Inflammatory macrophage (primary cell): ENCODE measurements at places on chromosomes 4 and X.

DNA sequence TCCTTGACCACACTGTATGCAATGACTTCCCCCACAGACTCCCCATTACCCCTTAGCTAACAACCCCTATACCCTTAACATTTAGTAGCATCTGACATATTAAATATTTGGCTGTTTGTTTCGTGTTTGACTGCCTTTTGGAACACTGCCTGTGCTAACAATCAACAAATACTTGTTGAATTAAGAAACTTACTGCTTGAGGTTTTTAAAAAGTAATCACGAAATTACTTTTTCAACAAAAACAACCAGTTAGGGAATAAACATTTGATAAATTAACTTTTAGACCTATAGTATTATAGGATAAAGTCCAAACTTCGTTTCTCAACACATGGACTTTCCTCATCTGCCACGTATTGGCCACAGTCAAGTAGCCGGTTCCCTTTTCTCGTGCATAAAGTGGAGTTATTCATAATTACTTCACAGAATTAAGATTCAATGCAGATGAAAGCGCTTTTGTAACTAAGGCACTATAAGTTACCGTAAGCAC, 555 bp upstream of the ELMOD2 start:
- DNase-seq, result no peak

- peak; percentile 13 for DNase-seq
These were observed 66.7 kb upstream of the DHX15 start for GRCh38 chr4:24650849-24651640.

- DNase-seq, result peak; percentile 84
These were observed 127.9 kb downstream of the KLHL8 start for GRCh38 chr4:87092389-87093141.

GRCh38 chrX:34467437-34467836, 189.6 kb downstream of the TMEM47 start:
- no peak for DNase-seq

- DNase-seq, result no peak
These were observed 11.6 kb downstream of the IRF2 start for GRCh38 chr4:184462724-184463123.

GRCh38 chrX:103384672-103385071, 8.3 kb downstream of the BEX3 start:
- DNase-seq, result no peak

DNA sequence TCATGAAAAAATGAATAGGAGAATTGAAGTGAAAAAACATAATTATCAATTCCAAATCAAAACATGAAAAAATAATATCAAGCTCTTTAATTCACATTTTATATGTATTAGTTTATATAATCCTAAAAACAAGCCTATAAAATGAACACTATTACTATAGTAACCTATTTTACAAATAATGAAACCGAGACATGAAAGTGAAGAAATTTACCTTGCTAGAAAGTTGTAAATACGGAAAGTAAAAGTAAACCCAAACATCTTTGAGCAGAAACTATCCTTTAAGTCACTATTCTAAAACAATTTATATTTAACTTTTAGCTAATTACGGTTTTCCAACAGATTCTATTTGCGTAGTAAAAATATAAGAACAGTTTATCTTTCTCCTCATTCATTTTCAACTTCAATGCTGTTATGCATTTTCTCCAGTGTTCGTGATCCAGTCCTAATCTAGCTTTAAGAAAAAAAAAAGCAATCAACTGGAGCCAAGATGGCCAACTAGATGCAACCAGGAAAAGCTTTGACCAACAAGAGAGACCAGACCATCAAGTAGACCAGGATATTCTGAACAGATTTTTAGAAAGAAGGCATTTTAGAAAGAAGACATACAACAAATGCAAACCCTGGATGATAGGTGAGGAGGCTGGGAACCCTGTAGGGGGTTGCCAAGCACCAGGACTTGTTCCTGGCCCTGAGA, 67.0 kb downstream of the DDX53 start:
- no peak for DNase-seq

DNA sequence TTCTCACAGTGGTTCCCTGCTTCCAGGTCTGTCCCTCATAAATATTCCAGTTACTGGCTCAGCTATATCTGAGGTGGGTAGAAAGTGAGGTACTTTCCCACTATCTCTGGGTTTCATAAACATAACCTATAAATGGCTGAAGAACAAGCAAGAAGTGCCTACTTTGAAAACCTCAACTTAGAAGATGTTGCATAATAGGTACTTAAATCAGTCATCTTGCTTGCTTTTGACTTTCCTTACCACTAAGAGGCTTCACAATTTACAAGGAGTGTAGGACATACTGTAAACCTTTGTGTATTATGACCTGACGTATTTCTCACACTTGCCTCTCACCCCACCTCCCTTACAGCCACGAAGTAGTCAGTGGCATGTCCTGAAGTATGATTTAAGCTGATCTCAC, 145.9 kb downstream of the PCDH19 start:
- DNase-seq, result no peak

DNA sequence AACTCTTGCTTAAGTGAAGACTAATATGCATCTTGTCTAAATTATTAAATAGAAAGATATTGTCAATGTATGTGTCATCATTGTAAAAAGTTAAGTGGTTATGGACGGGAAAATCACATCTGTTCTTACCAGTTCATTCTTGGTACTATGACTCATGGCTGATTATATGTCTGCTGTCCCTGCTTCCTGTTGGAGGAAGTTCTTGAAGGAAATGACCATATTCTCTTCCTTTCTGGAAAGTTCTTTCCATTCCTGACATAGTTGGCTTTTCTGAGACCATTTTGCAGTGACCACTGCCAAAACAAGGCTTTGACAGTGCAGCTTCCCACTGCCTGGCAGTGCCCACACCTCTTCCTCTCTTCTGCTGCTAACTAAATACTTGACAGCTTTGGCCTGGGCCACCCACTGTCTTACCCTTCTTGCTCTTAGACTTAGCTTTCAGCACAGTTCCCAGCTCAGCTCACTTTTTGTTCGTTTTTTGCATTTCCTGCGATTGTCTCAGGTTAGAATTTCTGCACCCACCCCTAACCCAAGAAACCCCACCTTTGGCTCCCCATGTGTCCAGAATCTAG, 13.2 kb upstream of the CLDN24 start:
- DNase-seq, result no peak

DNA sequence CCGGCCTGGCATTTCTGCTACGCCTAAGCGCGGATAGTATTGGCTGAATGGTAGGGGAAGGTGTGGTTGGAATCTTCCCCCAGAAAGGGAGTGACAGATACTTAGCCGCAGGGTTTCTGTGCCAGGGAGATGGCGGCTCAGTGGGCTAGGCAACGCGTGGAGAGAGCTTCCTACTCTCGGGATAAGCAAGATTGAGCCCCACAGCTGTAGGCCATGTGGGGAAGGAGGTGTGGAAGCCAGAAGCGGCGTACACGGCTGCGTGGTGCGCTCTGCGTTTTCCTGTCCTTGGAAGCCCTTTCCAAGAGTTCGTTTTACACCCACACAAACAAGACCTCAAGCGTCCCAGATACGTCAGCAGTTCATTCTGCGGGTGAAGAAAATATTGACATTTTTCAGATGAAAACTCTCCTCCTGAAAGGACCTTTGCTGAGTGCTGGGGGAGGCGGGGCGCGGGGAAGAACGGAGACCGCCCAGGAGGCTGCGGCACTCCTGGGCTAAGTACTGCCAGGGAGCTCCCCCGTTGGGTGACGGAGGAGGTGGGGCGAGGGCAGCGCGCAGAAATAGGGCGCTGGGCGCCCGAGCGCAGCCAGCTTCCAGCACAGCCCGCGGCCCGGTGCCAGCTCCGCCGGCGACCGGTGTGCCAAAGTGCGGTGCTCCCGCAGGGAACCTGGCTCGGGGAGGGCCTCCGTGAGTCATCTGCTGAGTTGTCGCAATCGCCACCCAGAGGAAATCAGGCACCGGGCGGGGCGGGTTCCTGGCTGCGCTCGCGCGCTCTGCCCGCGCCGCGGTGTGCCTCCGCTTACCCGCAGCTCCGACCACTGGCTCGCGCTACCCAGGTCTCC, at the start of gene GPAT3:
GPAT3 (plus strand) TSS at position 589 of the 842 bp plus-strand sequence. CDS start 515 bp downstream, outside the sequence.
- DNase-seq, result peak; percentile 78

- DNase-seq, result peak; percentile 54
These were observed 738.7 kb upstream of the NDST4 start for GRCh38 chr4:115851918-115852766.

GRCh38 chr4:19791422-19792123, 460.1 kb upstream of the SLIT2 start:
- DNase-seq, result no peak

GRCh38 chr4:37884855-37885487, 5.9 kb upstream of the TBC1D1 start:
- DNase-seq, result no peak

DNA sequence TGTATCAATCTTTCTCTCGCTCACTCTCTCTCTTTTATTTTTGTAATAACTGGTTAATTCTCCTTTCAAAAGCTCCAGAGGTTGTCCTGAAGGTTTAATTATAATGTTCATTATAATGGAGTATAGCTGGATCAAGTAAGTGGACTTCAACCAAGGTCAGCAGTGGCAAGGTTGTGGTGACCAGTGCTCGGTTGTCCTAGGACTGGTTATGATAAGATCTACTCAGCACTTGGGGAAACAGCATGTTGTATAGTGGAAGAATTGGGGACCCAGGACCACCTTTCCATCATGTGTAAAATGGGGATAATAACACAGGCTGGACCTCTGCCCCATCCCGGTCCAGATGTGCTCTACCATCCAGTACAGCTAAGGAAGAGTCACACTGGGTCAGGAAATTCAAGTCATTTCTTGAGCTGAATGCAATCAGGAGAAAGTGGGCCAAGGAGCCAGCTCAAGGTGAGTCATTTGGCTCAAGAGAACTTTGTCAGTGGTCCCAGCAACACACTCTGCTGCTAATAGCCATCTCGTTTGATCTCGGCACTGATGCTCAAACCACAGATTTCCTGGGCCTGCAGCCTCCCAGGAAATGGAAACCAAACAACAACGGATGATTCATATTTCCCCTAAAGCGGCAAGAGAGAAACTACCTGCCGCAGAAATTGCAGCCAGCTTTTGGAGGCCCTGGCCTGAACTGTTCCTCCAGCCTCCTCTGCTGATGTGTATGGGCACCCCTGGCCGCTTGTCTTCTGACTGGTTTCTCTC, 123.6 kb upstream of the RBPJ start:
- DNase-seq, result peak; percentile 14

DNA sequence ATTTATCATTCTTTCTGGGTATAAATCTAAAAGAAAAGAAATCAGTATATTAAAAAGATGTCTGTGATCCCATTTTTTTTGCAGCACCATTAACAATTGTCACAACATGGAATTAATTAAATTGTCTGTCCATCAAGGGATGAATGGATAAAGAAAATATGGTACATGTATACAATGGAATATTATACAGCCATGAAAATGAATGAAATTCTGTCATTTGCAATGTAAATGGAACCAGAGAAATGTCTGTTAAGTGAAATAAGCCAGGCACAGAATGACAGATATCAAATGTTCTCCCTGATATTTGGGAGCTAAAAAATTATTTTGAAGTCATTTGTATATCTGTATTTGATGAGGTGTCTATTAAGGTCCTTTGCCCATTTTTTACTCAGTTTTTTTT, 77.1 kb upstream of the NDST4 start:
- DNase-seq, result no peak

DNA sequence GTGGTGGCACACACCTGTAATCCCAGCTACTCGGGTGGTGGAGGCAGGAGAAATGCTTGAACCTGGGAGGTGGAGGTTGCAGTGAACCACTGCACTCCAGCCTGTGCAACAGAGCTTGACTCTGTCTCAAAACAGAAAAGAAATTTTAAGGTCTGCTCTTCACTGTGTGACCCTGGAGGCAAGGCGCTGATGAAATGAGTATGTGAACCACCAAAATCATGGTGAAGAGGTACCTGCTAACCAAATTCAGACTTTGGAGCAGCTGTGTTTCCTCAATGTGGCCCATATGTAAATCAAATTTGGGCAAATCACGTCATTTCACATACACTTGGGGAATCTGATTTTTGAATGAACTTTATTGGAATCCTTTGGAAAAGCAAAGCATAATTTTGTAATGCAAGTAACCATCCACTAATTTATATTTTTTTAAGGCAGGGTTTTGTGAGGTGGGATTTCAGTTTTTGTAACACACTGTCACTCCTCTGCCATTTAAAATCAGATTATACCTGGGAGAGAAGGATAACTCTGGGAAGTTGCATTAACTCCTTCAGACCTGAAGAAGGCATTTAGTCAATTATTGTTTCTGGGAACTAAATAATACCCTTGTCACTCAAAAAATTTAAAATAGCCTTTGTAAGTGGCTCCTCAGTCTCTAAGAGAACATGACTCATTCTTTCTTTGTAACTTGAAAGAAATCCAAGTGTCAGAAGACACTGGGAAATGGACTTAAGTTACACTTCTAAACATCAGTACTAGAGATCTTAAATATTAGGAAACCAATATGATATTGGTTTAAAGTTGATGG, 24.0 kb downstream of the DOCK11 start:
- no peak for DNase-seq

GRCh38 chr4:120725639-120726580, 196.6 kb downstream of the PRDM5 start:
- DNase-seq, result no peak

DNA sequence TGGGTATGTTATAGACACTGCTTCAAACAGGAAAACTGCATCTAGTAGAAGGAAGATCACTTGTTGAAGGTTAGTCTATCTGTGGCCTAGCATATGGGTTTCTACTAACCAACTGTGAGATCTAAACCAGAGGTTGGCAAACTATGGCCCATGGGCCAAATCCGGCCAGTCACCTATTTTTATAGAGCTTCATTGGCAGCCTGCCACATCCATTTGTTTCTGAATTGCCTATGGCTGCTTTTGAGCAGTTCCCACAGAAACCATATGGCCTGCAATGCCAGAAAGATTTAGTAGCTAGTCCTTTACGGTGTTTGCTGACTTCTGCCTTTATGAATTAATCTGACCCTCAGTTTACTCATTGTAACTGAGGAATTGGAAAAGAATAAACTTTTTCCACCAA, 71.1 kb downstream of the MID1 start:
- no peak for DNase-seq

- DNase-seq, result peak; percentile 43
These were observed at the start of gene HSPA4L for GRCh38 chr4:127782275-127783025. TSS of gene HSPA4L (plus strand) at chr4:127782322. CDS start at chr4:127782551, 229 bp downstream.

DNA sequence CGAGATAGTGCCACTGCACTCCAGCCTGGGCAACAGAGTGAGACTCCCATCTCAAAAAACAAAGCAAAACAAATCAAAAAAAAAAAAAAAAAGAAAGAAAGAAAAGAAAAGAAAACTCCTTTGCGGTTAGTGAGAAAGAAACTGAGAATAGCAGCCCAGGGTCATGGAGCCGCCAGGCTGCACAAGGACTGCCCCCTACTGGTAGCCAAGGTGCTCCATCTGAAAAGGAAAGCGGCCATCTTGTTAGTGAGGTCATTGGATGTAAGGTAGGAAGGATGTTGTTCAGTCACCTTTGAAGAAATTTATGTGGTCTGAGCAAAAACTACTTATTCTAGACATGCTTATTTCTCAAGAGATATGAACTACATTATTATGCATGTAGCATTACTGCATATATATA, 660.6 kb upstream of the TENM3 start:
- no peak for DNase-seq

DNA sequence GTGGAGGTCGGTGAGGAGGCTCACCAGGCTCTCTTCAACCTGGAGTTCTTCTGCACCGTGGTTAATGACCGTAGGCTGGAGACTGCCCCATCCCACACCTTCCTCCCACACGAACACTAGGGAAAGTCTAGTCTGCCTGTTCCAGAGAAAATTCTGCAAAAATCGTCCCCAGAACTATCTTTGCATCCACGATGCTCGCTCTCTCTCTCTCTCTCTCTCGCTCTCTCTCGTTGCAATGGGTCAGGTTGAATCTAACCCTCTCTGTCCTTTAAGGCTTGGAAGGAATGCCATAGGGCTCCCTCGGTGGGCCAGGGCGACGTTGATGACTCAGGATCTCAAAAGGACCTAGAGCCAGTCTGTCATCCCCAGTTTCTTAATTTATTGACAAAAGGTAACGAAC, 111.4 kb downstream of the DCTD start:
- DNase-seq, result no peak
